ENCODE measurements at places on chromosomes 3 and 15.

DNA sequence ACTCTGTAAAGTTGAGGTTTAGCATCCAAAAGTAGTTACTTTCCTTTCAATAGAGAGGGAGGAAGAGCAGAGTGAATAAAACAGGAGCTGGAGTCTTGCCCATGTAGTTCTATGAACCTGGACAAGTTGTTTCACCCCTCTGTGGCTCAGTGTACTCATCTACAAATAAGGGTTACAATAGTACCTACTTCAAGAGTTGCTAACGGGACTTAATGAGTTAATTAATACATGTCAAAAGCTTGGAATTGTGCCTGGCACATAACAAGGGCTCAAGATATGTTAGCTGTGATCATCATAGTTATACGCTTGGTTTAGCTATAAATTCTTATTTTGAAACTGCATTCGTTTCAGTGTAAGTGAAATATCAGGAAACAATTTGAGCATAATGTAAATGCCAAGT lies 388.5 kb upstream of the THBS1 start:
- no peak for DNase-seq

DNA sequence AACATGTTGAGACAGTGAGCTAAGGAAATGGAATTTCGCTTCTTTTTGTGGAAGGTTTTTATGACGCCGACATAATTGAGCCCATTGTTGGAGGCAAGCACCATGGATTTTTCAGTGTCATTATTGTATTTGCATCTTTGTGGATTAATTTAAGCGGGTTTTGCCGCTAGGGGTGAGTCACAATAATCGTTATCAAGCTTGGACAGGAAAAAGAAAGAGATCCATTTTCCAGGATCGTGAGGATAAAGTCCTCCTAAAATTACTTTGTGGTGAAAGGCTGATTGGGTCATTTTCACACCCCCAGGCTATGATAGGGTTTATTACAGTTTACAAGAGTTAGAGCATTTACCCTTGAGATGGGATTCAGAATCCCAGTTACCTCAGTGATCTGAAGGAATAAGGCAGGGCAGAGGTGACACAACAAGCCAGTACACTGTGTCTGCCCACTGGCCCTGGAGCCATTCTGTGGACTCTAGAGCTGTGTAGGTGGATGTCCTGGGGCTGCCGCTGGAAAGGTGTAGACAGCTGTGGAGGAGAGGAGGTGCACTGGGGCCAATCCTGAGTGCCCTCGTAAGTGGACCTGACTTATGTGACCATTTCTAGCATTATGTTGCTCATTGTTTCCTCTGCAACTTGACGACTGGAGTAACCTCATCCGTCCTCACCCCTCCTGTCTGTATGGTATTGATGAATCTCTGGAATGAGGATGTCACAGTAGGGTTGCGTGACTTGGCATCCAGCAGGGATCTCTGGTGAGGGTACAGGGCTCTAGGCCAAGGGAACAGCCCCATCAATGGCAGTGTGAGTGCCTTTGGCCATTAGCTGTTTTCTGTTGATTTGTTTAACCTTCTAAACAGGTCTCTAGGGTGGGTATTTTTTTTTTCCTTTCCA lies 370.1 kb downstream of the LRTM1 start:
- DNase-seq: no peak

DNA sequence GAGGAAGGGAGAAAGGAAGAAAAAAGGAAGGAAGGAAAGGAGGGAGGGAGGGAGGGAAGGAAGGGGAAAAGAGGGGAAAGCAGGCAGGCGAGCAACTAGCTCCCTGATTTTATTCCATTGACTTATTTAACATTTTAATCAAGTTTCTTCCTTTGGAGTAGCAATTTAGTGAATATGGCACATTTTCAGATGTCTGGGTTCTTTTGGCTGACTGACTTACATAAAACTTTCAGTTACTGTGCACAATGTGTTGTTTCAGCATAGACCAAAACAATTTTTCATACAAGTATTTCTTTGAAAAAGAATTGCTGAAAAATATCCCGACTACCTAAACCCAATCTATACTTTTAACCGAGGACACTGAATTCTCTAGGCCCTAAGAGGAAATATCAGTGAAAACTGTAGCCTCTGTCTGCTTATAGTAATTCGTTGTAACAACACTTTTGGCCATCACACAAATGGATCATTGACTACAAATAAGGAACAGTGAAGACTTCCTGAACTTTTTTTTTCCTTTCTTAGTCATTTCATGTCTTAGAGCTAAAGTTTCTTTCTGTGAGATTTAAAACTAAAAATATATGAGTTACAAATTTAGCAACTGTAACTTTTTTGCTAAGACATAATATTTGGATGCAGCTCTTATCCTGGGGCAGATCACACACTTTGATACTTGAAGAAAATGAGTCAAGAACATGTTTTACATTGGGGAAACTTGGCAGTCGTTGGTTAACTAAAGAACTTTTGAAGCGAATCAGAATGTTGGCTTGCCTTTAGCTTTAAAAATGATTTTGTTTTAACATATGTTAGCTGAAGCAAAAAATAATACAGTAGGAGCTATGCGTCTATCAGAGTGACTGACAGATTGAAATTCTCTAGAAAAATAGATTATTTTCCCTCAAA lies 79.6 kb downstream of the SOX2 start:
- no peak for DNase-seq

- DNase-seq: no peak
Measured at GRCh38 chr15:48281674-48282073, 49.6 kb upstream of the DUT start.

DNA sequence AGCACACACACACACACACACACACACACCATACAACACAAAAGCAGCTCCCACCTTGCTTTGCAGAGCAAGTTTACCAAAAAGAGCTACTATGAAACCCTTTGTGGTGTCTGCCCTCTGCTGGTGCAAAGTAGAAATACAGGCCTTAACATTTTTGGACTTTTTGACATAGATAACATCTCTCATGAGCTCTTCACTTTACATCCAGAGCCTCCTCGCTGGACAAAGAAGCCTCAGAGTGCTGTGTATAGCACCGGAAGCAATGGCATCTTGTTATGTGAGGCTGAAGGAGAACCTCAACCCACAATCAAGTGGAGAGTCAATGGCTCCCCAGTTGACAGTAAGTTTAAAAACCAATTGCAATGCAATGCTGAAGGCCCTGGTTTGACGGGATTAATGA lies 157.9 kb downstream of the CHL1 start:
- DNase-seq: peak; percentile 26

DNA sequence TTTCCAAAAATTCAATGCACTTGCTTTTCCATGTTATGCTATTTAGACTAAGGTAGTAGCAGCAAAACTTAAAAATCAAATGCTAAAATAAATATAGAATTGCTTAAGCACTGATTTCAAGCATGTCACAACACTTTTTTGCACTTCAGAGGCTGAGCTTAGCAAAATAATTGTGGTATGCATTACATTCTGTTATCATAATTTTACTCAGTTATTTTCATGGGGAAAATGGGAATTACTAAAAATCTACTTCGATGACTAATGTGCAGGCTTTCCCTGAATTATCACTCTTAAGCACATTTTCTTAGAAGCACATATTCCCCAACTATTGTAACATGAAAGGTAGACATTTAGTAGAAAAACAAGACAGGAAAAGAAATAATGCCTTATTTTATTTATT lies 322.4 kb upstream of the CBLB start:
- DNase-seq: no peak

- DNase-seq: no peak
Measured at GRCh38 chr3:99119385-99119784, 217.9 kb upstream of the DCBLD2 start.

- no peak for DNase-seq
Measured at GRCh38 chr3:129655291-129655700, 48.8 kb upstream of the PLXND1 start.

- DNase-seq: no peak
Measured at GRCh38 chr15:68223171-68223570, 6.4 kb downstream of the CLN6 start.

DNA sequence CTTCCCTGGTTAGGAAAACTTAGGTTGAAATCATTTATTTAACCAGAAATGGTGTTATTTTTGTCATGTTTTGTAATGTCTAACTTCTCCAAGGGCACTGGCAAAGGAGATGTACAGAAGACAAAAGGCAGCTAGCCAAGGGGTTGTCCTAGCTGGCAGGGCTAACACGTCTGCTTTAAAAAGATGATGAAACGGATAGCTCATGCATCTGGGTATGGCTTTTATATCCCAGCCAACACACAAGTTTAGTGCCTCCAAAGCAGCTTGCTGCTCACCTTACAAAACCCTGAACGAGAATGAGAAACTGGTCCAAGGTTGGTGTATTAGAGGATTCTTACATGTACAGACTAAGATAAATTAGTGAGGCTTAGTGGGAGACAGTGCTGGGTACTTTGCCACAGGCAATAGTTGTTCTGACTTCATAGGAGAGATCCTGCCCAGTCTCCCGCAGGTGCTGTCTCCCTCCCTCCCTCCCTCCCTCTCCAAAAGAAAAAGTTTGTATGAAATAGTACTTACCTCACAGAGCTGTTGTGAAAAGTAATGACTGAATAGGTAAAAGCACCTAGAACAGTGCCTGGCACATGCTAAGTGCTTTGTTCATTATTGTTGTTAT lies 47.8 kb downstream of the KCNMB2 start:
- no peak for DNase-seq

GRCh38 chr3:95971573-95971972 lies 842.8 kb upstream of the EPHA6 start:
- no peak for DNase-seq

DNA sequence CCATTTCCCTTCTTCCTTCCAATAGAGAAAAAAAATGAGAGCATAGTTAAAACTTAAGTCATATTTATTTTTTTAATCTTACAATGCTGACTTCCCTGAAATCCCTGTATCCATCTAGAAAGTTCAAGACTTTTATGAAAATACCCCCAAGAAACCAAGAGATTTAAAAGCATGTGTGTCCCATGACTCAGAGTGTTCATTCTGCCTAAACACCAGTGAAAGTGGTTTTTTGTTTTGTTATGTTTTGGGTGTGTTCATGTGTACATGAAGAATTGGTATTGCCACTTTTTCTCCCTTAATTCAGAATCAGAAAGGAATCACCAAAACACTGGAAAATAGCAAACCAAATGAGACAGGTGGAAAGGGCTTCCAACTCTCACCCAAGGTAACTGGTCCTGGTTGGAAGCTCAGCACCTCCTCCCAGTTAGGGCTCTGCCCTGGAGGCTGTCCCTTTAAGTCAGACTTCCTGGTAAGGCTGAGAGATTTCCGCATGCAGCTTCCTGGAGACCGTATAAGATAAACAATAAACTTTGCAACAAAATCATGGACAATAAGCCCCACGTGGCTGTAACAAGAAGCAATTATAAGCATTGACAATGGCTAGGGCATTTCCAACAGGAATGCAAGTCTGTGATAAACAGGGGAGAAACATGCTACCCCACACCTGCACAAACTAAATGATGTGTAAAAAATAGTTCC lies 121.9 kb upstream of the ARHGEF3 start:
- DNase-seq: no peak

DNA sequence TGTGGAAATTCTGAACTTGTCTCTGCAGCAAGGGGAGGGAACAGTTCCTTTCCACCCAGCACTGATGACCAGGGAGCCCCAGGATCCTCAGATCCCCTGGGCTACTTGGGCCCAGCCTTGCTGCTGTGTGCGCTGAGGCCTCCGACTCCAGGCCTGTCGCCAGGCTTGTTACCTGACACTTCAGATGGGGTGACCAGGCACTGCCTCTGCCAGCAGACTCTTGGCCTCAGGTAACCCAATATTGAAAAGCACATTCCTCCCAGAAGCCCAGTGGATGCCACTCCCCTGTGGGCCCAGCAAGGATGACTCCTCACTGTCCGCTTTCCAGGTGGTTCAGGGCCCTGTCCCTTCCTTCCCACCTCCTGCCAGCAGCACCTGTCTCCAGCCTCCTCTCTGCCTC lies 3.5 kb upstream of the PLA2G4E start:
- no peak for DNase-seq

GRCh38 chr3:184156522-184156955 lies 1.4 kb downstream of the DVL3 start:
- no peak for DNase-seq

DNA sequence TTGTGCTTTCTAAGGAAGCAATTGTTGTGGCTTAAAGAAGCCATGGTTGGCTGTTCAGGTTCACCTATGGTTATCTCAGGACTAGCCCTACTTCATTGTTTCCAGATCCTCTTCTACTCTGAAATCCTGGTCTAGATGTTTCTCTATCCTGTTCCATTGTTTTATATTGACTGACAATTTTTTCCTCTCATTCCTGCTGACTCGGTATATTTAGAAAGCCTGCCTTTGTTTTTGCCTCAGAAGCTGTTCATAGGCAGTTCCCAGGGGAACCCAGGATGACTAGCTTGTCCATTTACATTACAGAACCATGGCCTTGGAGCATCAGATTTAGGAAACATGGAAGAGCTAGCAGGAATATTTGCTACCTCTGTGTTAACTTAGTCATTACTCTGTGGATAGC lies 64.0 kb downstream of the SLC9C1 start:
- no peak for DNase-seq

DNA sequence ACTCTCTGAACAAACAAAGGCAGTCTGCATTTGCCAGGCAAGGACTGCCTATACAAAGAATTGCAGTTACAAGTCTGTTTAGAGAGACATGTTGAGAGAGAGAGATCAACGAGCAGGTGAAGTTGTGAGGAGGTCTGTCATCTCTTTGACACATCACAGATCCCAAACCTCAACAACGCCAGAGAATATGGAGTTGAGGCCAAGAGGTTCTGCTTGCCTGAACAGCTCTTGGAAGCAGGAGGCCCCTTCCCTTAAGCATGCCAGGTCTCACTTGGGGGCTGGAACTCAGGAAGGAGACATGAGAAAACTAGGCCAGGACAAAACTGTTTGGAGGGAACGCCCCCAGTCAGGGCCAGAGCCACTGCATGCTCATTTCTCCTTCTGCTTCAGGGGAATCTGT lies 22.3 kb upstream of the MUSTN1 start:
- no peak for DNase-seq

DNA sequence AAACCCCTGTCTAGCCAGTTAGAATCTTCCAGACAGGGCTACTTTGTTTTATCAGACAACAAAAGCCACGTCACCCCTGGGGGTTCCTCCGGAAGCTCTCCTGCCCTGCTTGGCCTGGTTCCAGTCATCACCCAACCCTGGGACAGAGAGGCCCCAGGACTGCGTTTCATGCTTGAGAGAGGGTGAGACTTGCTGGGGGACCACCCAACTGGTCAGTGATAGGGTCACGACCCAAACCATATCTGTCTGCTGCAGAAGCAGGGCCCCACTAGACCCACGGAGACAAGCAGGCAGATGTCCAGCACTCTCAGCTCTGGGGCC lies 1.2 kb downstream of the NT5DC2 start:
- DNase-seq: no peak

DNA sequence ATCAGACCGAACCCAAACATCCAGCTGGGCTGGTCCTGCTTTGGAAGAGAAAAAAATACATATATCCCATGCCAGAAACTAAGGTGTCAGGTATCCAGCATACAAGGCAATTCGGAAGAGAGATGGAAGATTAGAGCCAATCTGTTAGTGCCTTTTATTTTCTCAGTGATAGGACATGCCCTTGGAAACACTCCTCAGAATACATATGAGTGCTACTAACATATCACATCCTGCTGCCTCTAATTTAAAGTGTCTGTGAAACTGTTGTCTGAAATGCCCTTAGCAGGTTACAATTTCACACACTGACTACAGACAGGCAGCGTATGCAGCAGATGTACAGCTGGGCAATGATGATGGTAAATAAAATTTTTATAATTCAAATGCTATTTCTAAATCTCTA lies 78.9 kb downstream of the RBPMS2 start:
- no peak for DNase-seq

GRCh38 chr15:100623301-100623700 lies 20.9 kb downstream of the ASB7 start:
- no peak for DNase-seq

- no peak for DNase-seq
Measured at GRCh38 chr3:103440539-103441203, 1005.9 kb downstream of the ZPLD1 start.

GRCh38 chr3:131630807-131631206 lies 128.0 kb upstream of the MRPL3 start:
- DNase-seq: no peak

Measured in GM06990 (cell line).